ENCODE measurements at places on chromosomes 6 and 20. TPM values are rescaled to one million over a fixed set of nuclear protein-coding genes. Genes with fewer than 3 reads are reported as not detected.

The DHX35 gene
- total RNA-seq = 11.2 TPM

The SMPDL3A gene
- total RNA-seq = 2.4 TPM

DNA sequence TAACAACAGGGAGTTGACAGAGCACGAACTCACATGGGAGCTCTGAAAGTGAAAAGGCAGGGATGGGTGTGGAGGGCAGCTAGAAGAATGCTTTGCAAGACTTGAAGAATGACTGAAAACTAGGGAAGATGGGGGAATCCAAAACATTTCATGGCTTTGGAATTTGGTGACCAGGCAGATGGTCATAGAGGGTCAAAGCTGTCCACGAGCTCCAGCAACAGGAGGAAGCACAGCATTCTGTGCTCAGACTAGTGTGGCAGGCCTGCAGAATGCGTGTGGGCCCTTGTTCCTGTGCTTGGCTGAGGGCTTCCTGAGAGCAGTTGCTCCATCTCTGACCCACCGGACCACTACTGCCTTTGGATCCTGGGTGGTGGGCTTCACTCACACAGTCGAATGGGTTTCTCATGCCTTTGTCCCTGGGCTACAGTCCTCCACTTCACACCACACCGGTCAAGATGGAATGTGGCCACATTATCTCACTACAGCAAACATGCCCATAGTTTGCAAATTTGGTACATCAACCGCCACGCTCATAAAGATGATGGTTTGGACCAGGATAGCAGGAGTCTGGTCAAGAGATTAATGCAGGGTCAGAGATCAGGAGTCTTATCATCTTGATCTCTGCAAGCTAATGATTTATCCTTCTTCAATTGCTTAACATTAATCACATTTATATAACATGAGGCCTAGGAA, 100.7 kb downstream of the SGK1 start:
- no peaks in the 10 kb centered on the region for H3K36me3 ChIP-seq
- DNase-seq = no peak
- no peak overlapping the region for H3K27ac ChIP-seq
- no peak overlapping the region for H3K4me3 ChIP-seq

- H3K36me3 ChIP-seq = no peaks in the 10 kb centered on the region
- H3K4me1 ChIP-seq = no peaks in the 10 kb centered on the region
- H3K27ac ChIP-seq = no peak overlapping the region
- DNase-seq = peak; percentile 53
- H3K27me3 ChIP-seq = no peaks in the 10 kb centered on the region
These were observed 292.6 kb downstream of the GMDS start for GRCh38 chr6:1952740-1953360.

All from HCT116 (cell line).